ENCODE measurements at places on chromosomes 7 and 10.

DNA sequence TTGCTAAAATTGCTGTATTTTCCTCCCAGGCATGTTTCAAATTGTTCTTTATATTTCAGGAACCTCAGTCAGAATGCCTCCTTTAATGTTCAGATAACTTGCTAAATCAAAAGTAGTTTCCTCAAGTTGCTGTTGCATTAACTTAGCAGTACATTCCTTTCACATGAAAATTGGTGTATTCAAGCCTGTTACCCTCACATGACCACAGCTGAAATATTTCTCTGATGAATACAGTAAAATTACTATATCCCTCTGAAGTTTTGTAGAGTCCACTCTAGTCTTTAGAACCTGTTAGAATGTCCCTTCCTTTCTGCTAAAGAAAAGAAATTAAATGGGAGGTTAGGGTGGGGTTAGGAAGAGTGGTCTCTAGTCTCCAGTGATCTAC, 24.5 kb upstream of the C1GALT1 start:
- no peak for DNase-seq

DNA sequence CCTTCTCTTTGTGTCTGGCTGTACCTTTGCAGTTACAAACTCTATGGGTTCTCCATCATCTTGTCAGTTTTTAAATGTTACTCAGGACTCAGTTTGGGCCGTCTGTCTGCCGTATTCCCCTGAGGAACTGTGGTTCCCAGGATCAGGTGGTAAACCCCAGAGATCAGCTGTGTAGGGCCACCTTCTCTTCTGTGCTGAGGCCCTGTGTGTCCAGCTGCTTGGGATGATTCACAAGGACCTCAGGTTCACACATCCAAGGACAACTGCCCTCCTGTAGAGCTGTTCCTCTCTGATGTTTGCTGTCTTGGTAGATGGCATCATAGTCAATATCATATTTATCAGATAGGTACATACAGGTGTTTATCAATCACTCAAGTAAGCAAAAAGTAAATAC, 24.5 kb downstream of the CUL1 start:
- DNase-seq: no peak

DNA sequence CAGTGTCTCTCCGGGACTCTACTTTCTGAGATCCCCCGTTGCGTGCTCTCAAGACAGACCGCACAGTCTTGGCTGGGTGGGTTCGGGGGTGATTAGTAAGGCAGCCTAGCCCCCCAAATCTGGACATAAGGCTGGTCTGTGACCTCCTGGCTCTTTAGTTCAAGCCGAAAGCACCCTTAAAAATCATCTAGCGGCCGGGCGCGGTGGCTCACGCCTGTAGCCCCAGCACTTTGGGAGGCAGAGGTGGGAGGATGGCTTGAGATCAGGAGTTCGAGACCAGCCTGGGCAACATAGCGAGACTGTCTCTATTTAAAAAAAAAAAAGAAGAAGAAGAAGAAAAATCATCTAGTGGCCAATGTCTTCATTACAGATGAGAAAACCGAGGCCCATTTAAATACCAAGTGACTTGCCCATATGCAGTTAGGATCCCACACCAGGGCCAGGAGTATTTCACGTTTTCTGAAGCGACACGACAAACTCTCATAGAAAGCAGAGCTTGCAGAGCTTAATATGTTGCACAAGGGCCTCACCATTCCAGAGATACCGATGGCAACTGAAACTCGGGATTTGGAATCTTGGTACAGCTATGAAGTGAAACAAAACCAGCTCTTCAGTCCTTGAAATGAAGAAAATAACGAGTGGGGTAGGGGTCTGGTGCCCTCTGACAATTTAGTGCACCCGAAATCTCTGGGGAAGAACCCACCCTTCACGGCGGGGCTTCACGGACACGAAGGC, 703 bp upstream of the HILPDA start:
- DNase-seq: no peak

- no peak for DNase-seq
Measured at GRCh38 chr7:75969182-75969581, 25.2 kb downstream of the TMEM120A start.

- no peak for DNase-seq
Measured at GRCh38 chr7:143255564-143255963, 7.7 kb upstream of the GSTK1 start.

DNA sequence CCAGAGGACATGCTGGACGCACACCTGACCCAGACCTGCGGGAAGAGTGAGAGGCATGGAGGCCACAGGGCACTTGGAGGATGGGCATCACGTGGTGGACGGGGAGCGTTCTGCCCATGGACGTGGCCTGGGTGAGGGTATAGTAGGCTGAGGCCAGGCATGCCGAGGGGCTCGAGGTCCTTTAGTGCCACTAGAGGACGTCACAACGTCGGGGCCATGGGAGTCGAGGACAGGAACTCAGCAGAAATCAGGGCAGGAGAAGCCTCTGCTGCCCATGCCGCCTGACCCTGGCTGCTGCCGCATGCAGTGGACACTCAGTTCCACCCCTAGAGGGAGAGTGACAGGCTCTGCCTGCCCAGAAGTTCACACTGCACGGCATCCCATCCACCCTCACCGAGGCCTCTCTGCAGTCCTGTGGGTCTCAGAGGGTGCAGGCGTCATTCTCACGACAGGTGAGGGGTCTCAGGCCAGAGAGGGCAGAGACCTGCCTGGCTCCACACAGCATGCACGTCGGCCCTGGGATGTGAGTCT, 198.7 kb downstream of the ADARB2 start:
- no peak for DNase-seq

GRCh38 chr7:40175725-40176510, 41.1 kb downstream of the SUGCT start:
- DNase-seq: no peak

DNA sequence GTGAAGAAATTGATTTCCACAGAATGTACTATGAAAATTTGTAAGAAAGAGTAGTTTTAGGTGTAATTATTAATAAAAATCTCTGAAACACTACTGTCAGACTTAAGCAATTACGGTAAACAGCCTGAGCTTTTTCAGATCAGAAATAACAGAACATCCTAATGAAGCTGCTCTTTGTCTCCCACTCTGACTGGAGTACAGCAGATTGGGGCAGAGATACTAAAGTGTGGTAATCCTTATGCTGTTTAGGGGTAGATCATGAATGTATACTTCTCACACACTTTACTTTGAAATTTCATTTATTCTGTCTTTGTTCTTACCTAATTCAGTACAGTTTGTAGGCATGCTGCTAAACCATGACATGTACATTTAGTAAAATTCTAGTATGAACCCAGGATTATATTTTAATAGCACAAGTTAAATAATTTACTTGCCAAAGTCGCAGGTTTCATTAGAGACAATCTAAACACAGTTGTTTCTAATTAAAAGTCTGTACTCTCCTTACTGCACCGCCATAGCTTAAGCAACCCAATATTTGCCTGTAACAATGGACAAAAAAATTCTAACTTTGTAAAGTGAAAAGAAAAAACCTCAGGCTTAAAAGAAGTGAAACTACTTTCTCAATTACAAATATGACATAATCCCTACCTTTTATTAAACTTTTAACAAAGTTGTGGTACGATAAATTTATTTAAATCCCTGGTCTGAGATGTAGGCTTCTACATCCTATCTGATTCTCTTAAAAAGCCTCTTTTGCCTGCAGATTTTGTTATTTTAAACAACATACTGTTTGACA, 88.8 kb downstream of the KMT2E start:
- no peak for DNase-seq

DNA sequence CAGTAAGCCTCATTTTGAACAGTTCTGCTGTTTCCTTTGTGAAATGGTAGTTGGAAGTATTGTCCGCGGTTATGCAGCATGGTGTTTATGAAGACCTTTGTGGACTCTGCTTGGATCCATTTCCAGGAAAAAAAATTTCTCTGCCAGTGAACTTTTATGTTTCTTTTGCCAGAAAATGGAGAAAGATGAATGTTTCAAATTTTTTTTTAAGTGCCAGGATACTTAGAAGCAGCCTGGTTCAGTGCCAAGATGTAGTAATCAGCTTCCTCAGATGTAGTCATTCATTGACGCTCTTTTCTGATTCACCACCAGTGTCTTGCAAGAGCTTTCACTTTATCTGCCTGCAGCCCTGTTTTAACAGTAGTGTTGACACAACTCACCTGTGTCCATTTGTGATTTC, 258.2 kb downstream of the SDK1 start:
- DNase-seq: no peak

DNA sequence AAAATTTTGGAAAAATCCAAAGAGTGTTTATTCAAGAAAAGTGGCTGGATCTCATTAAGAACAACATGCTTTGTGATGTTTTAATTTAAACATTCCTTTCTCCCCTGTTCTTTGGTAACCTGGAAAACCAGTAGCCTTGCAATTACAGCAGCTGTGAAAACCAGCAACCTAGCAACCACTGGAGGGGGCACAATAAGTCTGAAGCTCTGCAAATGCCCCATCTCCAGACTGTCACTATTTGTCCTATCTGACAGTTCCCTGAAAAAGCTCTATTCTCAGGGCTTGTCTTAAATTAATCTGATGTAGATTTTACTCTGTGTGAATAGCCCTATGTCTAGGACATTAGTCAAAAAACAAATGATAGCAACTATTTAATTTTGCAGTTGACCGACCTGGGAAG, 137.6 kb upstream of the THSD7A start:
- DNase-seq: no peak

DNA sequence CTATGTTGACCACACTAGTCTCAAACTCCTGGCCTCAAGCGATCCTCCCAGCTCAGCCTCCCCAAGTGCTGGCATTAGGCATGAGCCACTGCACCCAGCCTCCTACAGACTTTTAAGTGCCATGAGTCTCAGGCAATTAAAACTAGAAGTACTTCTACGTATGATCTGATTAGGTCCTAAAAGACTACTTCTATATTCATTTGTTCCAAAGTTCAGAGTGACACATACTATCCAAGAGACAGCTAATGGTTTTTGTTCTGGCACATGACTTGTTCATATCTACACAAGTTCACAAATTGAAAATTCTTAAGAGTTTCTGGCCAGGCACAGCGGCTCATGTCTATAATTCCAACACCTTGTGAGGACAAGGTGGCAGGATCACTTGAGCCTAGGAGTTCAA, 11.7 kb downstream of the ARHGAP19 start:
- DNase-seq: no peak
